PC-9 (cell line): ENCODE measurements at places on chromosomes 5 and 9. TPM values are rescaled to one million over a fixed set of nuclear protein-coding genes. Genes with fewer than 3 reads are reported as not detected.

GRCh38 chr9:94859226-94859625 is 132.7 kb downstream of the AOPEP start:
- no peak for DNase-seq
- peak overlapping the region; percentile 81 for H3K27ac ChIP-seq
- peaks cover 39% of the 10 kb centered on the region for H3K4me1 ChIP-seq
- H3K27me3 ChIP-seq, result no peaks in the 10 kb centered on the region

DNA sequence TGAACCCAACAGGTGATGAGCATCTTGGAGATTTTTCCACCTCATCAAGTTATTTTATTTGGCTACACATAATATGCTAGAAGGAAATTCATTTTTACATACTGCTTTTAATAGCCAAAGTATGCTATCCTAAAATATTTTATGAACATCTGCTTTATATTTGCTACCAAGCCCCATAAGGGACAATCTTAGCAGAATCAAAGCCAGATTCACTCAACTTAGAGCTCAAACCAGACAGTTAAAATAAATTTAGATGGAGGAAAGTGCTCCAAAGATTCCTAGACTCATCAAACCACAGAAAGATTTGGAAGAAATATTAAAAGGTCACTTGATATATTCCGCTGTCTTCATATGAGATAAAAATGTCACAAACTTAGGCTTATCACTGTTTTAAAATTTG is 637.1 kb upstream of the CCNG1 start:
- DNase-seq, result no peak
- no peaks in the 10 kb centered on the region for H3K36me3 ChIP-seq
- no peaks in the 10 kb centered on the region for H3K4me1 ChIP-seq
- no peak overlapping the region for H3K4me3 ChIP-seq
- H3K27me3 ChIP-seq, result no peaks in the 10 kb centered on the region

GRCh38 chr5:80559244-80559643 is 10.8 kb downstream of the ANKRD34B start:
- H3K4me1 ChIP-seq, result no peaks in the 10 kb centered on the region
- no peak for DNase-seq
- no peaks in the 10 kb centered on the region for H3K27me3 ChIP-seq
- H3K36me3 ChIP-seq, result no peaks in the 10 kb centered on the region

DNA sequence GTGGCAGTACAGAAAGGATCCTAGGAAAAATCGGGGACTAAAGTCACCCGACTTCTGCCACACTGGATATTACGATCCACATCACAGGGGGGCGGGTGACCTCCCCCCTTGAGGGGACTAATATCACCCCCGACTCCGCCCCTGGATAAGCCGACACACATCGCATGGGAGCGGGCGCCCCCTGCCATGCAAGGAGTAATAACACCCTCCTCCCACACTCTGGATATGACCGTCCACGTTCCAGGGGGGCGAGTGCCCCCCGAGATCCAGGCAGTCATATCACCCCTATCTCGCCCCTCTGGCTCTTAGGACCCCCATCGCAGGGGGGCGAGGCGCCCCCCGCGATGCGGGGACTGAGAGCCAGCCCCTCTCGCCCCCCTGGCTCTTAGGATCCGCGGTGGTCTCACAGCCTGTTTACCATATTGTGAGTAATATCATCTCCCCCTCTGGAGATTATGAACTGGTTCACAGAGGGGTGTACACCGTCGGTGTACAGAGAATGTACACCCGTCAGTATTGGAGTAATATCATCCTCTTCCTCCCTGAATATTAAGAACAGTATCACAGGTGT is 423.0 kb downstream of the DIRAS2 start:
- H3K27ac ChIP-seq, result no peak overlapping the region
- H3K4me1 ChIP-seq, result no peaks in the 10 kb centered on the region
- no peak for DNase-seq

DNA sequence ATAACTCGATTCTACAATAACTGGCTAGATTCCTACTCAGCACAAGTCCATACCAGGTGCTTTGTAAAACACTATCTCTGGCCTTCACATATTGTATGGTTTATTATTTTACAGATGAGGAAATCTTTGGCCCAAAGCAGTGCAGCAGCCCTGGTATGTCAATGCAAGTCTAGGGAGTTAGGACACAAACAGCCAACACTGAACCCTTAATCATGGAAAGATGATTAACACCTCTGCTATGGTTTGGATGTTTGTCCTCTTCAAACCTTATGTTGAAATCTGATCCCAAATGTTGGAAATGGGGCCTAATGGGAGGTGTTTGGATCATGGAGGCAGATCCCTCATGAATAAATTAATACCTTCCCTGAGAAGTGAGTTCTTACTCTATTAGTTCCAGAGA is 76.6 kb downstream of the MAPKAP1 start:
- H3K36me3 ChIP-seq, result no peaks in the 10 kb centered on the region
- H3K27ac ChIP-seq, result peak overlapping the region; percentile 20; the same call in 1 of the 2 replicates
- H3K4me3 ChIP-seq, result no peak overlapping the region
- H3K4me1 ChIP-seq, result peaks cover 56% of the 10 kb centered on the region

- H3K4me3 ChIP-seq, result no peak overlapping the region
- H3K27ac ChIP-seq, result no peak overlapping the region
- H3K4me1 ChIP-seq, result no peaks in the 10 kb centered on the region
- no peak for DNase-seq
- H3K27me3 ChIP-seq, result no peaks in the 10 kb centered on the region
- H3K36me3 ChIP-seq, result no peaks in the 10 kb centered on the region
These were observed 104.0 kb downstream of the PARP8 start for GRCh38 chr5:50770441-50770840.

DNA sequence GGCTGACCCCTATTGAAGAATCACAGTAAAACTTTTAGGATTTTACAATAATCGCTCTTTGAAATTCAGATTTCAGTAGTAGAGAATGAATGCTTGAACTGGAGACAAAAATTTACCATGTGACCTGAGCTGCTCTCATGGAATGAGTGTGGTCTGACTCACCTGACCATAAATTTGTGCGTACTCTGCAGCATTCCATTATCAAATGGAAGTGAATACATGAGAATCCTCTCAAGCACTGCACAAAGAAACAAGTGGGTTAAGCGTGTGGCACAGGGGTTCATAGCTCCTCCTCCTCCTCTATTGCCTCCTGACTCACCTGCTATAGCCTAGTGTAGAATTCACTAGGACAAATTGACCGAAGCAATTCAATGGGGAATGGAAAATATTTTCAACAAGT is 269.8 kb upstream of the CDH9 start:
- no peak overlapping the region for H3K27ac ChIP-seq
- no peaks in the 10 kb centered on the region for H3K4me1 ChIP-seq
- no peak overlapping the region for H3K4me3 ChIP-seq
- H3K27me3 ChIP-seq, result no peaks in the 10 kb centered on the region
- no peaks in the 10 kb centered on the region for H3K36me3 ChIP-seq

DNA sequence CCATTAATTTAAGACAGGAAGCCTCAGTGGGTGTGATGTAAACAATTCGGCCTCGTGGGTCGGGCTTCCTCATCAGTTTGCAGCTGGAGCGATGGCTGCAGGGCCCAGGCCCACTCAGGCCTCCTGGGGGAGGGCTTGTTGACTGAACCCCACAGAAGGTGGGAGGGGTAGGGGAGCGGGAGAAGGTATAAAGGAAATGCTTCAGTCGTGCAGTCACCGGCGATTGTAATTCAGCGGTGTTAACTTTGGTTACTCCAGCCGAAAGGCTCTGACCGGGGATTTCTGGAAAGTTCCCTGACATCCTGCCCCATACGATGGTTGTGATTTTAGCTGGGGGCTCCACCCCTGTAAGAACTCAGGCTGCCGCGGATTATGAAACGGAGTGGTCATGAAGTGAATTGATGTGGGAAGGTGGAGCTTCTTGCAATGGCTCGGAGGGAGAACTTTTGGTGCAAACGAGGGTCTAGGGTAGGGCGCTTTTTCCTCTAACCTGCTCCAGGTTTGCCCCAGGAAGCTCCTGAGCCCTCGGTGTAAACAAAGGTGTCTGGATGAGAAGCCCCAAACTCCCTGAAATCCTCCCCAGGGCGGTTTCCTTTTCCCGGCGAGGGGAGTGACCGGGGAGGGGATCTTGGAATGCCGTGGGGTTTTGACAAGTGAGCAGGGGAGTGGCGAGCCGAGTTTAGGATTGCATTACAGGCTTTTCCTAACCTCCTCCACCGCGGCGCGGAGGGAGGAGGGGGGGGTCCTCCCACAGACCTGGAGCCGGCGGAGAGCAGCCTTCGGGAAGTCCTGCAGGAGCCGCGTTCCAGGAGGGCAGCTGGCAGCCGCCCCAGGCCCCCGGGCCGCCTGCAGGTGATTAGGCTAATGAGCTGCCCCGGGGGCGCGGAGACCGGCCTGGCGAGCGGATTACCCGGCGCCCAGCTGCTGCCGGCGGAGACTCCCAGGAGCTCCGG is 215.5 kb downstream of the PDZD2 start:
- no peak overlapping the region for H3K27ac ChIP-seq
- H3K36me3 ChIP-seq, result no peaks in the 10 kb centered on the region
- H3K4me1 ChIP-seq, result no peaks in the 10 kb centered on the region
- DNase-seq, result no peak
- H3K27me3 ChIP-seq, result peaks cover 80% of the 10 kb centered on the region
- no peak overlapping the region for H3K4me3 ChIP-seq

DNA sequence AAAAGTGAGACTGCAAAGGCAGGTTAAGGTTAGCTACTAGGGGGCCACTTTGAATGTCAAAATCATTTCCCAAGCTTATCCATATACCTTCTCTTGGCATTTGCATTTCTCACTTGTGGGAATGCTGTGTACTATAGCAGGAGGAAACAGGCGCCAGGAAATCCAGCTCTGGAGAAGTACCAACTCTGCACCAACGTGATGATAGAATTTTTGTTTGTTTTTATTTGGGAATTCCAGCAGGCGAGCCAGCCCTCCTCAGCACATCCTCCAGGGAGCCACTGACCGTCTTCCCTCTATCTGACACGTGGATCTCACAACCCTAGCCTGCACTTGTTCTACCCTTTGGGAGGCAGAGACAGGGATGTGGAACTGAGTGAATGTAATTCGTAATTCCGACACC is 318.0 kb downstream of the ACTL7B start:
- no peaks in the 10 kb centered on the region for H3K36me3 ChIP-seq
- H3K4me3 ChIP-seq, result no peak overlapping the region
- no peak overlapping the region for H3K27ac ChIP-seq
- H3K4me1 ChIP-seq, result peaks cover 29% of the 10 kb centered on the region
- no peaks in the 10 kb centered on the region for H3K27me3 ChIP-seq

DNA sequence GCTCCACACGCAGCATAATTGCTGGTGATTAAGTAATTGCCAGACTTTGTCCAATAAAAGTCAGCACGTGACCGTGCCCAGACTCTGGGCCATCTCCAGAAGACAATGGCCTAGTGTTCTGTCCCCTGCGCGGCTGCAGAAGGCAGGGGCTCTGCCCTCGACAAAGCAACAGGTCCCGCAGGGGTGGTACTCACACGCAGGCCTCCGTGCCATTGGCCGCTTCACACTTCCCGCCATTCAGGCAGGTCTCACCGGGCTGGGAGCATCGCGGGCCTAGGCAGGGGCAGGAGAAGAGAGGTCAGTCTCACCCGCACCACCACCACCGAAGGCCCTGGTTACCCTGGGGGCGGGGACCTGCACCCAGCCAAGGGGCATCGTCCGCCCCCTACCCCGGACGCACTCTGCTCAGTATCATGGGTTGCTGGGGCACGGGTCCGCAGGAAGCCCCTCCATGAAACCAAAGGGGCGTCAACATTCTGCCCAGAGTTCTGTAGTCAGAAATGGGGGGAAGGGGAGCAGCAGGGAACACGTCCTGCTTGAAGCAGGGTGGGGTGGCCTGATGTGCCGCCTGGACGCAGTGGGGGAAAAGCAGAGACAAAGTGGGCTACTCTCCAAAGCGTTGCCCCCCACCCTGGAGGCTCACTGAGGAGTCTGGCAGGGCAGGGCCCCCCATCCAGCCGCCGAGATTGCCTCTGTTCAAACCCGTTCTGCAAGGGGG is 1.9 kb downstream of the NOTCH1 start:
- no peaks in the 10 kb centered on the region for H3K27me3 ChIP-seq
- DNase-seq, result no peak
- H3K4me1 ChIP-seq, result peaks cover 34% of the 10 kb centered on the region

DNA sequence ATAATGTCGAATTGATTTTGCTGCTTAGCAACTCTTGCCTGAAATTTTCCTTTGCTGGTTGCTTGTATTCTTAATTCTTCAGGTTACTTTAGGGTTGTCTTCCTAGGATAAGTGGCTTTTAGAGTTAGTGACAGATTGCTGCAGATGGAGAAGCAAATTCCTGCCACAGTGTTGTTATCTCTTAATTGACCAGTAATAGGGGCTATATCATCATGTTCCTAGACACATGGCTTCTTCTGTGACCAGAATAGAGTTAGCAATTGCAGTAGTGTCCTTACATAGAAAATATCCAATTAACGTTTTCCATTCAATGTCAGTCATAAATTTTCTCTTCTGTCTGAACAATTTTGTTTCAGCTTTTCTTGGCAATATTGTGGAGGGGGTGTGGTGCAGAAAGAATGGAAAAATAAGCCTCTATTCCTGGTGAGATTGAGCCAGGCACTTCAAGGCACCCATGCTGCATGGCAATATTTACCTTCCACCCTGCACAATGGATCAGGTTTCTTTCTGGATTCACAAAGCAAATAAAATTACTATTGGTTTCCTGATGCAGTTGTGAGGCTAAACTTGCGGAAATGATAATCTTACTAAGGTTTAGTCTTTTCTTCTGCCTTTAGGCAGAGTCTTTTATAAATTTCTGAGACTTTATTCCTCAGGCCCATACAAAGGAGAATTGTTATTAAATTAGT is 1481.5 kb downstream of the EFNA5 start:
- H3K4me1 ChIP-seq, result no peaks in the 10 kb centered on the region
- no peak for DNase-seq
- no peaks in the 10 kb centered on the region for H3K36me3 ChIP-seq

GRCh38 chr5:148970876-148971275 is 92.0 kb downstream of the SH3TC2 start:
- no peak for DNase-seq
- H3K4me3 ChIP-seq, result no peak overlapping the region
- H3K27me3 ChIP-seq, result no peaks in the 10 kb centered on the region
- H3K27ac ChIP-seq, result no peak overlapping the region
- peaks cover 56% of the 10 kb centered on the region for H3K4me1 ChIP-seq

GRCh38 chr5:149930043-149930748 is 14.4 kb downstream of the PDE6A start:
- H3K4me3 ChIP-seq, result no peak overlapping the region
- H3K27ac ChIP-seq, result no peak overlapping the region
- H3K4me1 ChIP-seq, result peaks cover 5% of the 10 kb centered on the region

GRCh38 chr9:91253488-91253887 is 108.2 kb downstream of the AUH start:
- no peaks in the 10 kb centered on the region for H3K36me3 ChIP-seq
- H3K27me3 ChIP-seq, result no peaks in the 10 kb centered on the region
- no peak overlapping the region for H3K4me3 ChIP-seq
- no peaks in the 10 kb centered on the region for H3K4me1 ChIP-seq

GRCh38 chr5:173420108-173420507 is 91.9 kb upstream of the STC2 start:
- H3K4me3 ChIP-seq, result no peak overlapping the region
- DNase-seq, result no peak
- H3K36me3 ChIP-seq, result no peaks in the 10 kb centered on the region
- H3K4me1 ChIP-seq, result no peaks in the 10 kb centered on the region

CLIC3 gene
- 24.1 and 39.7 TPM in 2 replicates for total RNA-seq

SLC24A2 gene
- total RNA-seq, result not detected in 2 replicates

CEL gene
- total RNA-seq, result 2.7 TPM in 2 replicates

SLC6A19 gene
- not detected in 2 replicates for total RNA-seq

RNF180 gene
- total RNA-seq, result not detected in 2 replicates

KCNV2 gene
- total RNA-seq, result not detected in 2 replicates
